ENCODE measurements at places on chromosomes 4 and X.

- DNase-seq, result no peak
Observed at GRCh38 chr4:176320976-176321361, 1.2 kb downstream of the SPCS3 start.

GRCh38 chr4:3041192-3042142 is 32.9 kb downstream of the HTT-AS start:
- DNase-seq, result no peak

DNA sequence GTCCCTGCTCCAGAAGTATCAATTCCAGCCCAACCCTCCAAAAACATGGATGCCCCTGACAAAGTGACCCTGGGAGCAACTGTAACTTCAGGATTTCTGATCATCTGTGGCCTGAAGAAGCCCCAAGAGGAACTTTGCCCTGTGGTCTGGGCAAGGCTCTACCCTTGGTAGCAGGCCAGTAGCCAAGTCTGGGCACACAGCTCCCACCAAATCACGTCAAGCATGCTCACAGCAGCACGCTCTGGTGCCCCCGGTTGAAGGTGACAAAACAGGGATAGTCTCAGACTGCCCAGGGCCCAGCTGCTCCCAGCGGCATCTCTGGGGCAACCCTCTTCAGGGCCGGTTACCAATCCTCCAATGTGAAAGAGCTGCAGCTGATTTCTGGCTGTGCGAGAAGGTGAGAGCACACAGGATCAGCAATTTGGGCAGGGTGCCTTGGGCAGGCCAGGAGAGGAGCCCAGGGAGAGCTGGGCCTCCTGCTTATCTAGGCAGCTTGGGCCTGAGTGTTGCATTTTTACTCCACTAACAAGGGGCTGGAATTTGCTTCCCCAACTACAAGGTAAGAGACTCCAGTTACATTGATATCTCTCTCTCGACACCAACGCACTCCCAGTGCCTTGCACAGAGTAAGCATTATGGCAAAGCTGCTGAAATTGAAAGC is 418.1 kb downstream of the BCOR start:
- DNase-seq, result no peak

- no peak for DNase-seq
Observed at GRCh38 chr4:1171311-1172227, 814 bp downstream of the SPON2 start.

DNA sequence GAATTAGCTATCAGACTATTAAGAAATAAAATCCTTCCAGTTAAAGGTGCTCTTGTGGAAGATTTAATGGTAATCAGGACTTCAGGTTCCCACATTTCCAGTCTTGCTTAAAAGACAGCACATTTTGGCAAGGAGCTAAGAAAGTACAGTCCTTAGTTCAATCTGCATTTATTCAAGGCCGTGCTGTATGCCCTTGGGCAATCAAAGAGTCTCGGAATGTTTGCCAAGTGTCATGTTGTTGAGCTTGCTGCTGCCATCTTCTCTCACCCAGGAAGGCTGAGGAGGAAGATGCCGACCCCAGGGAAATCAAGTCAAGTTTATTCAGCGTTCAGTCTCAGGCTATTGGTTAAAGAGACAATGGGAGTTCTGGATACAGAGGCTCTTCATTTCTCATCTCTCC is 388.1 kb upstream of the IGFBP7 start:
- no peak for DNase-seq

- DNase-seq, result peak; percentile 5
Observed at GRCh38 chr4:98113012-98113411, 30.3 kb downstream of the STPG2 start.

DNA sequence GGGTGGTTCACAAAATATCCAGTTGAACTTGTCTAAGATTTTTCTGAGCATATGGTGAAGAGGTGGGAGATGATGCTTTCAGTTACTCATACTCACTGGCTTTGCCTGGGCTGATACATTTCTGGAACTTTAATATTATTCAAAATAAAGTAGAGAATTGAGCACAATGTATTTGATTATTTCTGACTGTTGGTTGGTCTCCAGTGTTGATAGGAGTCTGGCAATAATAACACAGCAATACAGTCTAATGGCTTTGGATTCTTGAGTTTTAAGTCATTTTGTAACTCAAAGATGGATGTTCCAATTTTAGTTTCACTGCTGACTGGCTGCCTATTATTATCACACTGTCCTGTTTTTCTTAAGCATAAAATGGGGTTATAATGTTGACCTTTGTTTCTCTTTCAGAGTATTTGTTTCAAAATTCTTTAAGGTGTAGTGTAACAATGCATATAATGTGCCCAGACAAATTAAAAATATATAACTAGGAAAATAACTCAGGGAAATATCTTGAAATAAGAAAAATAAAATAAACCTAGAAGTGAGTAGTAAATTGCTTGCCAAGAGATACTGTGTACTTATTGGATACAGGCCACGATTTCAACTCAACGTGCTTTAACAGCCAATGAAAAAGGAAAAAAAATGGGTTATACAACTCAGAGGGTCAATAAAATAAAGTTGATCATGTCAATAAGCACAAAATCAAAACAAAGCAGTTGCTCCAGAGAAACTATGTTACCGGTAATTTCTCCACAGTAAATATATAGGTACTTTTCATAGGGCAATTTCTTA is 99.0 kb downstream of the ARSJ start:
- DNase-seq, result no peak

- DNase-seq, result no peak
Observed at GRCh38 chr4:16443504-16444088, 217.3 kb upstream of the TAPT1 start.

GRCh38 chr4:172985552-172985951 is 183.1 kb upstream of the GALNT7 start:
- DNase-seq, result no peak

GRCh38 chrX:39327255-39327654 is 526.0 kb downstream of the MID1IP1 start:
- no peak for DNase-seq

Data from AG09309 (cell line).